ENCODE measurements at places on chromosomes 7 and 10.

- DNase-seq, result no peak
Observed at GRCh38 chr7:150381096-150381495, 2.0 kb downstream of the ZNF775 start.

- no peak for DNase-seq
Observed at GRCh38 chr10:107653832-107654287, 489.4 kb upstream of the SORCS1 start.

GRCh38 chr10:125629758-125630376 is 53.1 kb downstream of the TEX36 start:
- DNase-seq, result no peak

DNA sequence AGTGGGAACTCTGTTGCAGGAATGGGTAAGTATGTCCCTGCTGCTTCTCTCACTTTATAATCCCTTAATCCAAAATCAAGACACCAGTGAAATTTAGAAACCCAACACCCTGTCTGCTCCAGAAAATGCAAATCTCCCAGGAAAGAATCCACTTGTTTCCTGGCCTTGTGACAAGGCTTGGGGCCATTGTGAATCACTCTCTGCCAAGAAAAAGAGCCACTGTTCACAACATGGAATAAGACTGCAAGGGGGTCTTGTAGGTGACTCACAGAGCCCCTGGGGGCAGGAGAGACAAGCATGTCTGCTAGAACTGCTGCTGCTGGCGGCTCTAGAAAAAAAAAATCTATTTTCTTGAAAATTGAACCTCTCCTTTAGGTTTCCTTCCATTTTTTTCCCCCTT is 191.2 kb downstream of the SORCS1 start:
- no peak for DNase-seq

DNA sequence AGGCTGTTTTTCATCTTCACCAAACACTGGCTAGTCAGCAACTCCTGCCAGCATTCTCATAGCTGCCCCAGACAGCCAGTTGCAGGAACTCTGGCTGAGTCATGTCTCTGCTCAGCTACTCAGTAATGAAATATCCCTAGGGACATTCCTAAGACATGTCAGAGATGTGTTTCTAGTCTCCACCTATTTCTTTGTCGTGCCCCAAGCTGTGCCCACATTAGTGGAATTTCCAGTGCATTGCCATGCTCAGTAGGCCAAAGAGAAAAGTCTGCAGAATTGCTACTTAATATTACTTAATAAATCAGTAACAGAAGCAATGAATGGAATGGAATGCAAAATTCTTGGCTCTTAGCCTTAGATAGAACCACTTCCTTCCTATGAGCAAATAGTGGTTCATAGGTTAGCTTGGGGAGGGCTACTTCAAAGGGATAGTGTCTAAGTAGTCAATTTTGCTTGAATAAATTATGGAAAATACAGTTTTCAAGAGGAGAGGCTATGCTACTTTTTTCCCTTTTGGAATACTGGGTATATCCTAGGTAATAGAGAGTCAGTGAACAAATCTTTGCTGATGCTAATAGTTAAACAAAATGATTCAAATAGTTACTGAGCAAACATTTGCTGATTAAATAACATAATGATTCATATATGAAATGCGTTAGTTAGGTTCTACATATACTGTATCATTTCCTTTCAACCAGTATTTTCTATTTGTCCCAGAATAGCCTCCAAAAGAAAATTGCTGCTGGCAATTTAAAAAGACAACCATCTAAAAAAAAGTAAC is 23.6 kb upstream of the SEMA3C start:
- no peak for DNase-seq

- DNase-seq, result no peak
Observed at GRCh38 chr10:17216901-17217395, 11.1 kb upstream of the VIM start.

Data from NCI-H1930 (cell line).